ENCODE measurements at places on chromosomes 5 and 9.

DNA sequence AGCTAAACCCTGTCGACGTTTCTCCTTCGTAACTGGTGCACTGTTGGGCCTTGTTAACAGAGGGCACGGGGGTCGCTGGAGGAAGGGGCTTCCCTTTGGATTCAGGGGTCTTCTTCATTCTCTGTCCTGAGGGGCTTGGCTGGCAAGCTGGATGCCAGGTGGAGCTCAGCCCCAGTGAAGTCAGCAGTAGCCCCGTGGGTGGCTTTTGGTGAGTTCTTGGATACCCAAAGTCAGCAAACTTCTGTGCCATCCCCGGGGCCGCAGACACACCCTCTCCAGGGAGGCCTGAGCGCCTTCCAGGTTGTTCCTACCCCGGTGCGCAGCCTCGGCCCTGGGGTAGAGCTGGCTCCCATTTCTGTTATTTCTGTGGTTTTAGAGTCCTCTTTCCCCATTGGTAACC, 12.3 kb upstream of the OBP2A start:
- DNase-seq = no peak

DNA sequence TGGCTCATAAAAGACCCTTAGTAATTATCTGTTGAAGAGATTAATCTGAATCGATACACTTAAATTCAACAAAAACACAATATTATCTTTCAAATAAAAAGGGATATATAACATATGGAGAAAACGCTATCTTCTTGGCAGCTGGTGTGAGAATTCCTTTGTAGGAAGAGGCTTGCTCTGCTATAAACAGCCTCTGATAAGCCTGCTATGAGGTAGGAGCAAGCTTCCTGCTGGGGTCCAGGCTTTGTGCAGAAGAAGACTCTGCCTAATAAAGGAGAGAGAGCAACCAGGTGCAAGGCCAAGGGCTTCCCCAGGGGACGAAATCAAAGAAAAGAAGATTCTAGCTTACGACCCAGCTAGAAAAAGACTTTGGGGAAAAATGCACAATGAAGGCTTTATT, 43.3 kb upstream of the SSBP2 start:
- no peak for DNase-seq

DNA sequence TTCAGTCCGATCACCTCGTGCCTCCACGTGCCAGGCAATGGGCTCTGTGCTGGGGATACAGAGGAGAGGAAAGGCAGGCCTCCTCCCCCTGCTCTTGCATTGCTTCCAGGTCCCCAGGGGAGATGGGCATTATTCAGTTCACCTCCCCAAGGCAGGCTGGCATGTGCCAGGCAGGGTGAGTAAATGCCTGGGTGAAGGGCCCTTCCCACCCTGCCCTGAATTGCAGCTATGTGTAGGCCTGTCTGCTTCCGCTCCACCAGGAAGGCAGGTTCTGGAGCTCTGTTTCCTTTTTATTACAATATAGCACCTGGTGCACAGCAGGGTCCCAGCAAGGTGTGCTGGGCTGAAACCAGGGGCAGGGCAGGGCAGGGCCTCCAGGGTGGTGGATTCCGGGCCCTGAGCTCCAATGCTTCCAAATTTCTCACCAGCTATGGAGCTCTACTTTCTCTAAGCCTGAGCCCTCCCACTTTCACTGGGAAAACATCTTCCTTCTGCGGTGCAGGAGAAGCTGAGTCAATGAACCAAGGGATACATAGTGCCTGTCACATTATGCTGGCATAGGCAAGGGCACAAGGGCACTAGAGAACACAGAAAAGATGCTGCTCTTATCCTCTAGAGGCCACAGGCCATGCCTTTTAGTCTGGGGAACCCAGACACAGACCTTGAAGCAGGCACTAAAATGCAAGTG, 42.0 kb downstream of the SHB start:
- no peak for DNase-seq

DNA sequence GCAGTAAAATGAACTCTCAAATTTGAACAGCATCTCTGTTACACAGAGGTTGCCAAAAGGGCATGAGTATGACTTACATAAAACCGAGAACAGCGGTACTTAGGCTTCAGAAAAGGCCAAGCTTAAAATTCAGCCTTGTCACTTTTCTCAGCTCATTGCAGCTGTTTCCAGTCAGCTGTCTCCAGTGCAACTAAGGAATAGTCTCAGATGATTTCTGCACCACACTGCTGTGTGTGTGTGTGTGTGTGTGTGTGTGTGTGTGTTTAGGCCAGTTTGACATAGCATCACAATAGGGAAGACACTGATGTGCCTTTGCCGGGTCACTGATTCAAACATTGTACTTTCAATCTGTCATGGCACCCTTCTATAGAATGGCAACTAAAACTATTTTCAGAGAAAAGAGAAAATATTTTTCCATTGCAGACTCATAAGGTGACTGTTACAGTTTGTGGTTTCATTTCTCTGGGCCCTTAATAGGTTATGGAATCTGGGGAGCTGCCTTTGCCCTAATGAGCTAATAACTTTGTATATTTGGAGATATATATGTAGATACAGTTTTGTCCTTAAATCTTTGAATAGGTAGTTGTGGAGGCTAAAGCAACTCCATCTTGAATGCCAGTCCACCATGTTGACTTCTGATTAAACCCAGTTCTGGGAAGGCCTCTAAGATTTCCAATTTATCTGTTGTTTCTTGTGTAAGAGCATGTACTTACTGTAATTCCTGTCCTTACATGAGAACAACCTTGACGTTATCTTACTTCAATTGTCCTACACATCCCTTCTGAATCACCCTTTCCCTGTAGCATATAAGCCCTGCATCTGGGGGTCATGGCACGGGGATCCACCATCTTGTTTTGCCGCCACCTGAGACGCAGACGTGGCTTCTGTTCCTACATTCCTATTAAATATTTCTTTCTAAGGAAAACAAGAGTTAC, 4.5 kb downstream of the LSM11 start:
- no peak for DNase-seq

DNA sequence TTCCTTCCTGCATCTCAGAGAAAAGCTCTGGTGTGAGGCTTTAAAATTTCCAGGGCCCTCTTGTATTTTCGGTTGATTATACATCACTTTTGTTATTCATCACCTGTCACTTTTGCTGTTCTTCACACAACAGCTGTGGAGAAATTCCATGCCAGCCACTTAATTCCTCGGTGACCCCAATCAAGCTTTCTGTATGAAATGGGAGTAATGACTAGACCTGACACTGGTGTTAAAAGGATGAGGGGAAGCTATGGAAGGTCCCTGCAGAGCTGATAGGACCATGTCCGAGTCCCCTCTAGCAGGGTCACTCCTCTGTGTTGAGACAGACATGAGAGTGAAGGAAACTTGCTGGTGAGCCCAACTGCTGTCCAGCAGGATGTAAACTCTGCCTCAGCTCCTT, 59.7 kb downstream of the GPR21 start:
- DNase-seq = no peak

DNA sequence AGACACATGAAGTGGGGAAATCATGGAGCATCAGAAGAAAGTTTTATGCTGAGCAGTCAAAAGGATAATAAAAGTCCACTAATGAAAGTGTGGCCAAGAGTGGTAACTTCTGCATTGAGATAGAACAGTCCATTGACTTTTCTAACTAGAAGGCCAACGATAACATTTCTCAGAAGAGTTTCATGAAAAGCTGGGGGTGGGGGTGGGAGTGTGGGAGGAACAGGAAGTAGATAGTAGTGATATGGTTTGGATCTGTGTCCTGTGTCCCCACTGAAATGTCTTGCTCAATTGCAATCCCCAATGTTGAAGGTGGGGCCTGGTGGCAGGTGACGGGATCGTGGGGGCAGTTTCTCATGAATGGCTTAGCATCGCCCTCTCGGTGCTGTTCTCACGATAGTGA, 36.2 kb upstream of the SNAPC3 start:
- no peak for DNase-seq

DNA sequence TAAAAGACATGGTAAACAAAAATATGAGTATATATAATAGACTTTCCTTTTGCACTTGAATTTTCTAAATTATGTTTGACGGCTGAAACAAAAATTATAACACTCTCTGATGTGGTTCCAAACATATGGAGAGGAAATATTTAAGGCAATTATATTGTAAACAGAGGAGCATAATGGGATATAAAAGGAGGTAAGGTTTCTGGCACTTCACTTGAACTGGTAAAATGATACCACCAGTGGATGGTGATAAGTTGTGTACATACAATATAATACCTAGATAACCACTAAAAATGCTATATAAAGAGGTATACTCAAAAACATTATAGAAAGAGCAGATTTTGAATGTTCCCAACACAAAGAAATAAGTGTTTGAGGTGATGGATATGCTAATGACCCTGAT, 192.9 kb upstream of the RAD23B start:
- no peak for DNase-seq

DNA sequence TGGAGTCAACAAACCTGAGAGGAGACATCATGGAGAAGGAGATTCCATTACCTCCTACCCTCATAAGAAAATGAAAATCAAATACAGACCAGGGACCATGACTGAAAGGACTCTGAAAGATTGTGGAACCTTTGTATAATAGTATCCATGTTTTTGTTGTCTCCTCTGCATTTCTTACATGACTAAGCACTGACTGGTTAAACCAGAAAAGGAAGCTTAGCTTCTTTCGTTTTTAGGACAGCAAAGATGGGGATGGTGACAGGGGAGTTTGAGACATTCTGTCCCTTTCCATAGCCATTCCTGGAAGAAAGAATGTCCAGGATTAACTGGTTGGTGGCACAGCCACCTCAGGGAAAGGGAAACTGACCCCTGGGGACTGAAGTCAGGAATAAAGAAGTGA, 22.2 kb downstream of the ITGA1 start:
- DNase-seq = no peak

GRCh38 chr5:127587246-127587917, 61.5 kb upstream of the CTXN3 start:
- DNase-seq = no peak

GRCh38 chr9:132409828-132410528, at the start of gene CFAP77:
CFAP77 (plus strand) TSS chr9:132410211; CDS start chr9:132410272, 61 bp downstream.
- DNase-seq = no peak

DNA sequence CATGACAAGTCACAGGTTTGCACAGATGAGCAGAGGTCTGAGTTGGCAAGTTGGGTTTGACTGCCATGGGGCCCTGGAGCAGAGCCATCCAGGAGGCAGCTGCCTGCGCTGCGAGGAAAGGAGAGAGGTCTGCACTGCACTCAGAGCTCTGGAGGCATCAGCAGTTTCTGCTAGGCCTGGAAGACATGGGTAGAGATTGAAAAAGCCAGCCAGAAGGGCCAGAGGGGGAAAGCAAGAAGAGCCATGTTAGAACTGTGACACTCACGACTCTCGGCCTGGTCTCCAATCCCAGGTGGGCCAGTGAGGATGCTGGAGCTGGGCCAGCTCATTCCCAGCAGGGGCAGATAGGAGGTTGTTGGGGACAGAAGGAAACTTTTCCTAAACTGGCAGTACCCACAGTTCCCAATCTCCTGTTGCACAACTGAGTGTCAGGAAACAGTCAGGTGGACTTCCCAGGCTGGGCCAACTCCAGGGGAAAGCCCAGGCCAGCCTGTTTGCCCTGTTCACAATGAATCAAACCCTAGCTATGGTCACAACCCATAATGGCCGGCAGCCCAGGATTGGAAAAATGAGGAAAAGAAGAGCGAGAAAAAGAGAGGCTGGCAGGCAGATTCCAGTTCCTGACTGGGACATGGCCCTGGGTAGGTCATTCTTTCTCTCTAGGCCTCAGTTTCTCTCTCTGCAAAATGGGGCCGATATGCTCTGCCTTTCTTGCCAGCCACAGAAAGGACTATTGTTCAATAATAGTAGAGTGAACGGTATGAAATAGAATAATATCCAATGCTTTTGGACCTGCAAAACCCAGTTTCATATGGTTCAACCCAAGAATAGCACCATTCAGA, 7.8 kb upstream of the ORM1 start:
- no peak for DNase-seq

GRCh38 chr5:122078116-122079110, at the start of gene LOX:
LOX (minus strand) TSS chr5:122078259; CDS start chr5:122077985, 274 bp downstream.
- no peak for DNase-seq

GRCh38 chr9:3773362-3774060, 247.7 kb upstream of the RFX3 start:
- no peak for DNase-seq

DNA sequence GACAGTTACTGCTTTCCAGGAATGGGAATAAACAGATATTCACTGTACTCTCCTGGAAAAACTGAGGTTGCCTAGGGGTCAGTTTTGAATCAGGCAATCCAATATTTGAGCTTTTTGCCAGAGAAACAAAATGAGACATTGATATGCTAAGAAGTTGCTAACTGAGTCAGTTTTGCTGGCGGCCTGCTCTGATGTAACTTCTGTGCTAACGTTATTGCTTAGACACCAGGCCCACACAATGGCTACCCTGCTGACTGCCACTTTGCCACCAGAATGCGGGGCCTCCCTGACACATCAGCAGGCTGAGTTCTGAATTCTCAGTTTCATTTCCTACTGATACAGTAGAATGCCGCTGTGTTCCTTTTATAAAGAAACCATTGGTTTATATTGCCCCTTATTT, 18.2 kb upstream of the ZNF618 start:
- DNase-seq = no peak

GRCh38 chr9:27542508-27542907, 12.9 kb upstream of the MOB3B start:
- no peak for DNase-seq

GRCh38 chr9:34983209-34983608, 6.3 kb upstream of the DNAJB5 start:
- DNase-seq = no peak

DNA sequence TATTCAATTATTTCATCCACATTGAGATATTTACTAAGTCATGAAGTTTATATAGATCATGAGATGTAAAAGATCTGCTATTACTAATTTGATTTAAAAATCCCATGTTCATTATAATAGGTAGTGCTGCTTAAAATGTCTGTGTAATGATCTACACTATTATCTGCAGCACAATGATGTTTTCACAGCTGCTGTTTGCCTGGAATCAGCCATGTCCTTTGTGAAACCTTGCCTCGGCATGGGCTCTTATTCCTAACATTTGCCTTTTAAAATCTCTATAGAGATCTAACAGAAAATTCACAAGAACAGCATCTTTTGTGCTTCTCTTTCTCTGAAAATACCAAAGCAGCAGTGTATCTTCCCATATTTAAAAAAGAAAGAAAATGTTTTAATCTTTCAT, 444.6 kb downstream of the PTPRD start:
- no peak for DNase-seq

- DNase-seq = no peak
These were observed 107.1 kb upstream of the MSX2 start for GRCh38 chr5:174617285-174617684.

GRCh38 chr5:102731693-102732092, 23.4 kb upstream of the PAM start:
- no peak for DNase-seq

DNA sequence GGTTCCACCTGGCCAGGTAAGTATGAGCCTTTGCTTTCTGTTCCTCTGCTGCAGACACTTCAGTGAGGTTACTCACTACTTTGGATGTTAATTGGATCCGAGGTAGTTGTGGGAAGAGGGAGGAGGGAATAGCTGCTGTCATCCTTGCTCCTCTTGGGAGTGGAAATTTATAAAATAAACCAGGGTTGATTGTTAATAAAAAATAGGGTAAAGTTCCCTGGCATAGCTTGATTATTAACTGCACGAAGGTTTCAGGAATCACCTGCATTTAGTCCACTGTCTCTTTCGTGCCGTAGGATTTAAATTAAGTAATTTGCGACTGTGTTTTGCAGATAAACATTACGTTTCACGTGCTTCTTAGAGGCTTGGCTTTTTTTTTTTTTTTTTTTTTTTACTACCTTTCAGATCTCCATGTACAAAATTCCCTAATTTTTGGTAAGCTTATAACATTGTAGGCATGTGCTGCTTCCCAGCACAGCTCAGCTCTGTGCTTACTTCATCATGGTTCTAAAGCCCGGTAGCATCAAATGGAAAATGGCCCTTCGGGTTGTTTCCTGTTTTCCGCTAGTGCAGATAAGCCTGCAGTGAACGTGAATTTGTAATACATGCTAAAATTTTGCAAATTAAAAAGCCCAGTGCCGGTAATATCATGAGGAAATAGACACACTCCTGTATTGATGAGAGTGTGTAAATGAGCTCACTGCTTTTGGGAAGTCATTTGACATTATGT, 26.9 kb upstream of the LTC4S start:
- no peak for DNase-seq
